ENCODE measurements at places on chromosomes 1 and 21. TPM values are rescaled to one million over a fixed set of nuclear protein-coding genes. Genes with fewer than 3 reads are reported as not detected.

DNA sequence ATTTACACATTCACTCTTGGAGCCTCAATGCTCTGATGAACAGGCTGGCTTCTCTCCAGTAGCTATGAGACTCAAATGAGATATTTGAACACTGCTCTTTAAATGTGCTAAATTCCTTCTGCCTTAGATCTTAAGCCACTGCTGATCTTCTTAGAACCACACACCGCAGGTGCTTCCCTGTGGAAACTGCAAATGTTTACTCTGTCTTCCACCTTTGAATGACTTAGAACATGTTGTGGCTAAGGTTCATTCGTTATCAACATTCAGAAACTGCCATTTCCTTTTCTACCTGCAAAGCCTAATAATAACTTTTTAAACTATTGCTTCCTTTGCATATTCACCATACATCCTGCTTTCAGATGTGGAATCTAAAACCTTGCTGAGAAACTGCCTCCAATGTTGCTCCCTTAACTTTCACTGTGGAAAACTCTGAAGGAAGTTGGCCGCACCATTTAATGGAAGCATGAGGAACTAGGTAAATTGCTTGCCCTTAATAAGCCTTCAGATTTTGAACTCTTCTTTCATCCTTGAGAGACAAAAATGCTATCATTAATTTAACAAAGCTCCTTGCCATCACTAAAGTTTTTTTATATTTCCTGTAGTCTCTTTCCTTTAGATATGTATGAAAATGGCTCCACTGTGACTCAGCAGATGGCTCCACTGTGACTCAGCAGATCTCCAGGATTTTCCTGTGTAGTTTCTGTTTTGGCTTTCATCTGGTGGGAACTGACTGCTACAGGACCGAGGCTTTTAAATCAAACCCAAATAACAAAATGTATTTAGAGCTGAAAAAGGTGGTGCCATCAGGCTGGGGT is 143.8 kb downstream of the TNFSF18 start:
- peak; percentile 93 for DNase-seq

KRTAP19-3 gene
- not detected for total RNA-seq

GRCh38 chr1:100627054-100627716 is 89.2 kb downstream of the GPR88 start:
- peak; percentile 86 for DNase-seq

DNA sequence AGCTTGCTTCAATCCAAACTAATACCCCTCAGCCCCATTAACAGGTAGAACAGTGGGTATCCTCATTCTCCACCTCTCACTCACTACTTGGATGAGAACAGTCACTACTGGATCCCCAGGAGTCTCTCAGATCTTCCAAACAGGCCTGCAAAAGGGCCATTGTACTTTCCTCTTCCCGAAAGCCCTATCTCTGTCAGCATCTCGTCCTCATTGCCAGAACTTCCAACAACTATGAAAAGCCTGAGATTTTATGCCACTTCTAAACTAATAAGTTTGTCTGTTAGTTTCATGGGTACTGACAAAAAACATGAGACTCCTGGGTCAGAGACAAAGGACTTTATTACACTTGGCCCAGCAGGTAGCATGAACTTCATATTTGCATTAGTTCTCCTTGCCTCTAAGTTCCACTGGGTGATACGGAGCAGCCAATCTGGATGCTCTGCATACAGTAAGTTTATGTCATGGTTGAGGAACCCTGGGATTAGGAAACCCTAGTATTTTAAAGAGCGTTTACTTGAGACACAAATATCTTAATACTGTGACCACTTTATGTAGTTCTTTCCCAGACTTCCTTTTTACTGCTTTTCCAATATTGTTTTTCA is 38.1 kb downstream of the VANGL2 start:
- no peak for DNase-seq

TAS1R1 gene
- not detected for total RNA-seq

HP1BP3 gene
- 111 TPM for total RNA-seq

SLAMF9 gene
- 0.28 TPM for total RNA-seq

GRCh38 chr1:193677874-193678273 is 491.5 kb upstream of the B3GALT2 start:
- DNase-seq: no peak

OPTC gene
- not detected for total RNA-seq

- DNase-seq: no peak
Observed at GRCh38 chr1:152836870-152837269, 5.8 kb upstream of the LCE6A start.

TFF2 gene
- not detected for total RNA-seq

All from IMR-90 (cell line).